NCI-H1092 treated with DMSO at 0.1 percent for 48 hours (cell line): ENCODE measurements at places on chromosomes 16 and 17.

GRCh38 chr17:30472238-30472890 lies 4.8 kb upstream of the GOSR1 start:
- DNase-seq = no peak

DNA sequence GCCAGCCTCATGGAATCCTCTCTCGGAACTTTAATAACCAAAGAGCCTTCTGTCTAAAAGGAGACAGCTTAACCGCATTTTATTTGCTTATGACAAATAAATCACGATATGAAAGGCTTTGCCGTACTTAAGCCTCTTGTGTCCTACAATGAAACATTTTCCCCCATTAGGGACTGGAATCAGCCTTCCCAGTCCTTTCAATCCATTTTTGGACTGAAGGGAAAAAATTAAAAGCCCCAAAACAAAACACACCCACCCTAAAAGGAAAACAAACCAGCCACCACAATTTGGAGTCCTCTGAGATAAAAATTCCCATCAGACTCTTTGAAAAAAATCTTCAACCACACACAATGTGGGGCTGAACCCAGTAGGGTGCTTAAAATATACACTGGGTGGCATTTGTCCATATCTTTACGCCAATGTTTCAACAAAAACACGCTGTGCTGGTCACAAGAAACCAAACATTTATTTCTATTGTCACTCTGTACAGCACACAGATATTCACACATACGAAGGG lies 3.0 kb downstream of the HOXB4 start:
- no peak for DNase-seq

DNA sequence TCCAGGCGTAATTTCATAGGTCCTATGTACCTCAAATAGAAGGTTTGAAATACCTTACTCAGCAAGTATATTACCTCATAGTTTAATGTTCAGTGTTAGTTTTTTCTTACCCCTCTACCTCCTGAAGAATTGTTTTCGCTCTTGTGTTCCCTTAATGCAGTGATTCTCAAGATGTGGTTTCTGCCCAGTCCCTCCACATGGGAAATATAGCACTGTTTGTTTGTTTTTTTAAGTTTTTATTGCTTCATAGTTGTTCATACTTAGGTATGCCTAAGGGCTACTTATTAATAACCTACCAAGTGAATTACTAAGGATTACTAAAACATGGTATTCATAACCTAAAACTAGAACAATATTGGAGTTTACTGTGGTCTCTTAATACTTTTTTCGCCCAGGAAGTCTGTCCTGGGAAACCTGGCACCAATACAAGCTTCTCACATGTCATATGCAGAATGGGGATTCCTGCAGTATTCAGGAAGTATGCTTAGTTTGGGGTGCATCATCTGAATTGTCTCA lies 5.0 kb downstream of the RSPRY1 start:
- no peak for DNase-seq

- no peak for DNase-seq
These were observed 159.1 kb upstream of the CDH11 start for GRCh38 chr16:65280845-65281512.

DNA sequence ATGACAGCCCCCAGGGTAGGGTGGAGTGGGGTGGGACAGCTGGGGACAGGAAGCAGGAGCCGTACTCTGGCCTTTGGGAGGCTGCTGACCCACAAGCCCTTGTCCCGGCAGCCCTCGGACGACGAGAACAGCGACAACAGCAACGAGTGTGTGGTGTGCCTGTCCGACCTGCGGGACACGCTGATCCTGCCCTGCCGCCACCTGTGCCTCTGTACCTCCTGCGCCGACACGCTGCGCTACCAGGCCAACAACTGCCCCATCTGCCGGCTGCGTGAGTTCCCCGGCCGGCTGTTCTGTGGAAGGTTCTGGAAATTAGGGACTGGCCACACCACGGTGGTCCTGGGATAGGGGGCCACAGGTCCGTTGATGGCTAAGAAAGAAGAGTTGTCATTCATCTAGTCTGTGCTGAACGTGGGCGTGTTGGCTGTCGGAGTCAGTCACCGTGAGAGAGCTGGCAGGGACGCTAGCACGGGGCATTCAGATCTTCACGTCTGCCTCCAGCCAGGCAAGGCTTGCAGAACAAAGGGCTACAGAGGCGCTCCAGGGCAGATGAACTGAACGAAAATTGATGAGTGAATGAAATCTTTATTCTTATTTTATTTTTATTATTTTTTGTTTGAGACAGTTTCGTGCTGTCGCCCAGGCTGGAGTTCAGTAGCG lies 19.8 kb upstream of the NUDT16L1 start:
- no peak for DNase-seq

GRCh38 chr16:56849690-56850680 lies 15.0 kb upstream of the SLC12A3 start:
- DNase-seq = no peak

- no peak for DNase-seq
These were observed 35.5 kb downstream of the KSR1 start for GRCh38 chr17:27491713-27492190.

- no peak for DNase-seq
These were observed 387.2 kb downstream of the NPIPA8 start for GRCh38 chr16:17949141-17949981.
